ENCODE measurements at places on chromosomes 16 and 17.

- DNase-seq, result no peak
Measured at GRCh38 chr17:16241906-16242399, 24.9 kb downstream of the PIGL start.

GRCh38 chr16:287298-287811 is 4.4 kb downstream of the PDIA2 start:
- DNase-seq, result no peak

- no peak for DNase-seq
Measured at GRCh38 chr16:79047337-79047736, 553.2 kb downstream of the MAF start.

GRCh38 chr16:2280981-2281542 is 13.1 kb upstream of the RNPS1 start:
- DNase-seq, result no peak

- DNase-seq, result no peak
Measured at GRCh38 chr16:79573071-79573470, 27.5 kb downstream of the MAF start.

GRCh38 chr17:40191237-40192208 is 14.3 kb downstream of the RAPGEFL1 start:
- DNase-seq, result peak; percentile 38

GRCh38 chr16:17396762-17397498 is 73.8 kb downstream of the XYLT1 start:
- no peak for DNase-seq

DNA sequence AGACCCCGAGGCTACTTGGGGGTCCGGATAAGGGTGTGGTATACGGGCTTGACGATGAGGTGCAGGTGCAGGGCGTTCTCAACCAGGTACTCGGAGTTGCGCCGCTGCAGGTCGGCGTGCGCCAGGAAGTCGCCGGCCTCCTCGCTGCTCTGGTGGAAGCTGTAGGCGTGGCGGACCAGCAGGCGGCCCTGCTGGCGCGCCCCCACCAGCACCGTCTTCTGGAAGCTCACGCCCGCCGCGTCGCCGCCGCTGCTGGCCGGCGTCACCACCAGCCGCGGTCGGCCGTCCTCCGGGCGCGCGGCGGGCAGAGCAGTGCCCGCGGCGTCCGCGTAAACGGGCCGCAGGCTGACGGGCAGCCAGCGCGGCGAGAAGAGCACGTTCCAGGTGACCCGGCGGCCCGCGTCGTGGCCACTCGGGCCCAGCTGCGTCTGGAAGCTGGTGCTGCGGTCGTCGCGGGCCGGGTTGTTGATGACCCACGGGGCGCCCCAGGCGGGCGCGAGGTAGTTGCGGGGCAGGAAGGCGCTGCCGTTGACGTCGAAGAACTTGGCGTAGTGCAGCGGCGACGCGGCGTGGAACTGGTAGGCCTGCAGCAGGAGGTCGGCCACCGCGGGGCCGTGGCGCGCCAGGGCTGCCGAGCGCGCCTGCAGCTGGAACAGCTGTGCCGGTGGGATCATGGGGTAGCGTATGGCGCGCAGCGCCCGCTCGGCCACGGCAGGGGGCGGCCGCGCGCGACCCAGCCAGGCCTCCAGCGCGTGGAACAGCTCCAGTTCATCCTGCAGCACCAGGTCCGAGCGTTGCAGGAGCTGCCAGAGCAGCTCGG is 4.8 kb downstream of the BTBD17 start:
- DNase-seq, result no peak

GRCh38 chr17:77619326-77619725 is 339.2 kb upstream of the TNRC6C start:
- DNase-seq, result no peak

GRCh38 chr16:3589441-3589921 is 12.3 kb upstream of the NLRC3 start:
- no peak for DNase-seq

DNA sequence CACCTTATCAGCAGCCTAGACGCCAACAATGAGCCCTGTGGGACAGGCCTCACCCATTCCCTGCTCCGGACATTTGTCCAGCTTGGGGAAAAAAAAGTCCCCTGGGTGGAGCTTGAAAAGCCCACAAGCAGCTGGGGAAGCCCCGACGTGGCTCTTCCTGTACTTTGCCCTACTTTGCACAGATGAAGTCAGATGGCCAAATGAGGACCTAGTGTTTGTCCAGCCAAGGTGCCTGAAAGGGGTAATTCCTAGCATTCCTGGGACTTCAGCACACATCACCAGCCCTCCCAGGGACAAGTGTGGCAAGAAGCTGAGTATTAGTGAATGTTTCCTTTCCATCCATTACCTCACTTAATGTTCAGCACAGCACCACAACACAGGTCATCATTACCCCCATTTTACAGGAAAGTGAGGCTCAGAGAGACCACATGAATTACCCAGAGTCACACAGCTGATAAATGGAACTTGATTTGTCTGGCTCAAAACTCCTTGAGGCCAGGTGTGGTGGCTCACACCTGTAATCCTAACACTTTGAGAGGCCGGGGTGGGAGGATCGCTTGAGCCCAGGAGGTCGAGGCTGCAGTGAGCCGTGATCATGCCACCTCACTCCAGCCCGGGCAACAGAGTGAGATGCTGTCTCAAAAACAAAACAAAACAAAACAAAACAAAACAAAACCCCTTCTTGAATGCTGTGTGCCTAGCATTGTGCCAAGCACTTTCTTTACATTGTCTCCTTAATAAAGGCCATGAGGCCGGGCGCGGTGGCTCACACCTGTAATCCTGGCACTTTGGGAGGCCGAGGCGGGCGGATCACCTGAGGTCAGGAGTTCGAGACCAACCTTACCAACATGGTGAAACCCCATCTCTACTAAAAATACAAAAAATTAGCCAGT is 19.9 kb upstream of the PLLP start:
- no peak for DNase-seq

GRCh38 chr17:7440113-7440833 is 961 bp downstream of the FGF11 start:
- no peak for DNase-seq

- no peak for DNase-seq
Measured at GRCh38 chr17:951325-952132, 28.0 kb downstream of the NXN start.

DNA sequence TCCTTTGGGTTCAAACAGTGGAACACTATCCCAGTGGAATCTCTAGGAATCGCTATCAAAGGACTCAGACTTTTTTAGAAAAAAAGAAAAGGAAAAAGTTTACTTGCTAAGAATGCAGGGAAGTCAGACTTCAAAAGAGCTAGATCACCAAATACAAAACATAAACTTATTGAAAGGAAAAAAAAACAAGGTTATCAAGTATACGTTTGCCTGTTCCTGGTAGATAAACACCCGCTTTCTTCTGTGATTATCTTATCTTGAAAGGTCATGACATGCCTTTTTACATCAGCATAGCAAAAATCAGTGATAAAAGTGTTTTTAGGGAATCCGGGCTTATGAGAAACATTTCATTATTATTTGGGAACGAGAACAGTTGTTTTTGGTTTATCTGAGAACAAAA is 129.3 kb upstream of the TMEM97 start:
- no peak for DNase-seq

DNA sequence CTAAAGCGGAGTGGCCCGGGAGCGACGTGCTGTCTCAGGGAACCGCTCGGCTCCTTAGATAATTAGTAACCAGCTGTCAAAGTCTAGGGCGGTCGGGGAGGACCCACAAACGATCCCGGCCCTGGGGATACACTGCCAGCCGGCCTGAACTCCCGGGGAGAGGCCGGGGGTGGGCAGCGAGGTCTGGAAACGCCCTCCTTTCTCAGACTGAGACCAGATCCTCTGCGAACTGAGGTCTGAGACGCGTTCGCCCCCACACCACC is 1.3 kb downstream of the HNF1B start:
- no peak for DNase-seq

DNA sequence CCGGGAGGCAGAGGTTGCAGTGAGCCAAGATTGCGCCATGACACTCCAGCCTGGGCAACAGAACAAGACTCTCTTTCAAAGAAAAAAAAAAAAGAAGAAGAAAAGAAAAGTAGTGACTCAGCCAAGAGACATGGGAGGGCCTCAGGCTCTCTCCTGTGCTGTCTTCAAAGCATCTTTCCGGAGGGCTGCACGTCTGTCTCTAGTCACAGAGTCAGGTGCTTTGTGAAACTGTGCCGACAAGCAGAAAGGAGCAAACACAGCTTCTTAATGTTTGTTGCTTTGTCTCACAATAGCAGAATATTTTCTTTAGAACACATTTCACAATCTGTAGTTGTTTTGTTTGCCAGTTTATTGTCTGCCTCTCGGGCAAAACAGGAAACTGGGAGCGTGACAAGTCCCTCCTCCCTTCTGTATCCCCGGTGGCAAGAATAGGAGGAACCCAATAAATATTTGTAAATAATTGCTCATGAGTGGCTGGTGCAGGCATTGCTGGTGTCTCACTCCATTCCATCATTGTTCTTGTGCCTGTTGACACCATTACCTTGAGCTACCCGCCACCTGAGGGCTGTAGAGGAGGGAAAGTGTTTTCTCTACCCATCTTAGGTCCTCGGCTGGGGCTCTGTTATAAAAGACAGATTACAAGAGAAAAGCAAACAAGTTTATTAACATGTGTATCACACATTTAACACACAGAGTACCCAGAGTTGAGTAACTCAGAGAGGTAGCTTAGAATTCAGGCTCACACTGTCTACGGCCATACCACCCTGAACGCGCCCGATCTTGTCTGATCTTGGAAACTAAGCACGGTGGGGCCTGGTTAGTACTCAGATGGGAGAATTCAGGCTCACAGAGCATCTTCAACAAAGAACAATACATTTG is 5.5 kb downstream of the GAST start:
- DNase-seq, result no peak

DNA sequence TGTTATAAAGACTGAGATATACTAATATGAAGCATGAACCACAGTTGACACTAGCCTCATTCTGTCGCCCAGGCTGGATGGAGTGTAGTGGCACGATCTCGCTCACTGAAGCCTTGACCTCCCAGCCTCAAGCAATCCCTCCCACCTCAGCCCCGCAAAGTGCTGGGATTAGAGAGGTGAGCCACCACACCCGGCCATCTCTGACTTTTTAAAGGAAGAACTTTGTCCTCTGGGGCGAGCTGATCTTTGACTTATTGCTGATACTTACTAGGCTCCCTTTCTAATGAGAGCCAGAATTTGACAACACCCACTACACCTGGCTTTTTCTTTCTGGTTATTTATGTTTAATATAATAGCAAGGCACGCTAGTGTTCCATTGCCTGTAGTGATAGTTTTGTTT is 57.2 kb downstream of the CLEC16A start:
- no peak for DNase-seq

- no peak for DNase-seq
Measured at GRCh38 chr17:44314031-44314430, 5.6 kb downstream of the RUNDC3A start.

DNA sequence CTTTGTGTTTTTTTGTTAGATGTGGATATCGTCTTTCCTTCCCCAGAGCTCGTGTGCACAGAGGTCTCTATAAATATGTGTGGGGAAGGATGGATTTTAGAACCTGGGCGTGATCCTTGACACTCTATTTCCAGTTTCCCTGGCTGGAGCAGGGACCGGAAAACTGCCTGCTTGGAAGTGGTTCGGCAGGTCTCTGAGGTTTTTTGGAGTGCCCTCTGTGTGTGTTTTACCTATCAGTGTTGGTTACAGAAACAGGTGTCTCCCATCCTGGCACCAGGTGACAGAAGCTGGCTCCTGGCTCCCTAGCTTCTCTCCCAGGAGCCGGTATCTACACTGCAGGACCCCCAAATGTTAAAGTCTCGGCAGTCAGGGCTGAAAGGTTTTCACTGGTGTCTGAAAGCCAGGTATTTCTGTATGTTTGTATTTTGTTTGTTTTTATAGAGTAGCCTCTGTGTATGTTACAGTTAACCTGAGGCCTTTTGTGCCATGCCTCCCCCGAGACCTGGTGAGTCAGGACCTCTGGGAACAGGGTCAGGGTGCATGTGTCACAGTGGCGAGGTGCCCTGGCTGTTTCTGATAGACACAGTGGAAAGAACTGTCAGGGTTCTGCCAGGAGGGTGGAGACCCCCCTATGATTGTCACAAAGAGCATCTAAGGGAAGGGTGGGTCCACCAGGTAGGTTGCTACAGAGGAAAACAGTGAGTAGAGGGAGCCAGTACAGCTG is 31.3 kb downstream of the ZC3H18 start:
- no peak for DNase-seq

Measured in stimulated activated CD4-positive, alpha-beta T cell treated with anti-CD3 and anti-CD28 coated beads, TNF-alpha, amount 100 ng/mL, for 24 hours (primary cell).